Pulmonary artery endothelial cell (primary cell): ENCODE measurements at places on chromosomes 4 and X. TPM values are rescaled to one million over a fixed set of nuclear protein-coding genes. Genes with fewer than 3 reads are reported as not detected.

GRCh38 chrX:54819201-54819600, 11.7 kb downstream of the MAGED2 start:
- DNase-seq: no peak

GRCh38 chr4:165209796-165210195, 2.4 kb downstream of the KLHL2 start:
- no peak for DNase-seq

GRCh38 chr4:172666711-172667368, 501.8 kb upstream of the GALNT7 start:
- no peak for DNase-seq

GRCh38 chrX:64330284-64330683, 65.0 kb downstream of the MTMR8 start:
- DNase-seq: no peak

DNA sequence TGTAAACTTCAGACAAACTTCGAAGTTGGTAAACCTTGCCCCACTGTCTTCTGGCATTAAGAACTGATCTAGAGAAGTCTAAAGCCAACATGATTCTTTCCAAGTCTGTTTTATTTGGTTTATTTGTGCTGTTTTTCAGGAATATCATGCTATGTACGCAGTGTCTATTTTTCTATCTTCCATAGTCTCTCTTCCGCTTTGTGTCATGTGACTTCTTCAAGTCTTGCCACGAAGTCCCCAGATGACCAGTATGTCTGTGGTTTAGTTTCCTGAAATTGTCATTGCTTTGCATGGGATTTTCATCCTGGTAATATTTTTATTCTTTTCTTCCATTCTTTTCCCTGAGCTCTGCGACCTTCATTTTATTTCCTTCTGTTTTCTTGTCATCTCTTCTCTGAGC, 15.1 kb downstream of the PNMA6E start:
- no peak for DNase-seq

GRCh38 chr4:146098978-146099377, 76.5 kb upstream of the LSM6 start:
- no peak for DNase-seq

ZDHHC15 gene
- 0.13 and 0.14 TPM in 2 replicates for total RNA-seq

DNA sequence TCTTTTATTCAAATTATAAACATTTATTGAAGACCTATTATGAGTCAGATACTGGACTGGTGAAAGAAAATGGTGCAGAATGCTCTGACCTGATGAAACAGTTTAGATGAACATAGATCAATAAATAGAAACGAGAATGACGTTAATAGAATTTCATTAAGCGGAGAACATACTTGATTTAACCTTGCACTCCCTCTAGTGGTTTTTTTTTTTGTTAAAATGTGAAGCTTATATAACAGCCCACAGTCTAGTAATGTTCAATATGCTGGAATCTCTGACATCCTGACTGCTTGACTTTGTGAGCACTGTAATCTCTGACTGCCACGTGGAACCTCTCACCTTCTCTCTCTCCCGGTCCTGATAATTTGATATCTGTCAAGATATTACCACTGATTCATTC, 32.3 kb downstream of the HDAC8 start:
- no peak for DNase-seq

DNA sequence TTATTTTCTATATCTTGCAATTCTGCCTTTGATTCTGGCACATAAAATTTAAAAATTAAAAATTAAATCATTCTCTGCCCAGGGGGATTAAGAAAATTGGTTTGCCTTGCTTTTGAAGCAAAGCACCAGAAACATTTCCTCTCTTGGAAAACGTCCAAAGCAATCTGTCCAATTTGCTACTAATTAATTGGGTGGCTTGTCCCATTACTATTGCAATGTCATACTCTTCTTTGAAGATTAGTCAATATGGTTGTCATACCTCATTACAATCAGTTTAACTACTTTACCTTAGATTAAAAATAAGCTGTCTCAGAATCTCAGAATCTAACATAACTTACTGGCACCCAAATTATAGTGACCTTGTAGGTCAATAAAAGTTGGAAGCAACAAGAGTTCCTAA, 208.8 kb downstream of the TMA16 start:
- DNase-seq: no peak

PRRG3 gene
- not detected in 2 replicates for total RNA-seq

DNA sequence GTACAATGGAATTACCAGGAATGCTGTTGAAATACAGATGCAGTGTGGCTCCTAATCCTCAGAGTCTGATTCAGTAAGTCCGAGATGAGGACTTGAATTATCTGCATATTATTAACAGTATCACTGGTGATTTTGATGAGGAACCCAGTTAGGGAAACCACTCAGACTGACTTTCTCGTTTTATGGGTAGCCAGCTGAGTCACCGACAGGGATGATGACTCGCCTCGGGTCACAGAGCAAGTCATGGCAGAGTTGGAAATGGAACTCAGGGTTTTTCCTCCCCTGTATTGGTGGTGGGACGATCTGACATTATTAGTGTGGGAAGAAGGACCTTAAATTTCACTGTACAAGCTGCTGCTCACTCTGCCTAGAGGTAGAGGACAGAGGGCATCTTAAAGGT, 51.3 kb downstream of the RTL9 start:
- no peak for DNase-seq

DNA sequence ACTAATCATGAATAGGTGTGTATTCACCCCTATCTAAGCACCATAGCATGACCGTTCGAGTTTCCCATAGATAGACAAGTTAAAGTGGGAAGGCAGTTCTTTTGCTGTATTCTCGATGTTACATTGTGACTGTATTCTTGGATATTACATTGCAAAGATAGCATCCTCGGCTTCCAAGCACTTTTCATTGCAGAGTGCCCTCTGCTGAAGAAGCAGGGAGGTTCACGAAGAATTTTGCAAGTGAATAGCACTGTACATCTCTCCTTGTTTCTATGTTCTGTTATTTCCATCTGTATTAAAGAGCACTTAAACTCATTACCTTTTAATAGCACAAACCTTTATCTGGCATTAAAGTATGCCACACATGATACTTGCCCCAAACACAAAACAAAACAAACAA, 426.7 kb upstream of the ARX start:
- DNase-seq: no peak
